ENCODE measurements at places on chromosomes 1 and 21.

DNA sequence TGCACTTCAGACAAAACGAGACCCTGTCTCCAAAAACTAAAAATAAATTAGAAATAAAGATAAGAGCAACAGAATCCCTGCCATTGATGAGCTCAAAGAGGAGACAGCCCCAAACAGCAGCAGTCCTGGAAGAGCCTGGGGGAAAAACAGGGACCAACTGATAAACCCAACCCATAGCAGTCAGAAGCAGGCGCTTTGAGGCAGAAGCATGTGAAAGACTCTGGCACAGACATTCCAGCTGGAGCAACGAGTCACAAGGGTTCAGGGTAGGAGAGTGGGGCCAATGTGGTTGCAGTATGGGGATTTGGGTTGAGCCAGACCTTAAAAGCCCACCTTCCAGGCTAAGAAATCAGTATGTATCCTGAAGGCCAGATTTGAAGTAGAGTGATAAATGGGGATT is 78.5 kb downstream of the MPZL1 start:
- no peak for DNase-seq

DNA sequence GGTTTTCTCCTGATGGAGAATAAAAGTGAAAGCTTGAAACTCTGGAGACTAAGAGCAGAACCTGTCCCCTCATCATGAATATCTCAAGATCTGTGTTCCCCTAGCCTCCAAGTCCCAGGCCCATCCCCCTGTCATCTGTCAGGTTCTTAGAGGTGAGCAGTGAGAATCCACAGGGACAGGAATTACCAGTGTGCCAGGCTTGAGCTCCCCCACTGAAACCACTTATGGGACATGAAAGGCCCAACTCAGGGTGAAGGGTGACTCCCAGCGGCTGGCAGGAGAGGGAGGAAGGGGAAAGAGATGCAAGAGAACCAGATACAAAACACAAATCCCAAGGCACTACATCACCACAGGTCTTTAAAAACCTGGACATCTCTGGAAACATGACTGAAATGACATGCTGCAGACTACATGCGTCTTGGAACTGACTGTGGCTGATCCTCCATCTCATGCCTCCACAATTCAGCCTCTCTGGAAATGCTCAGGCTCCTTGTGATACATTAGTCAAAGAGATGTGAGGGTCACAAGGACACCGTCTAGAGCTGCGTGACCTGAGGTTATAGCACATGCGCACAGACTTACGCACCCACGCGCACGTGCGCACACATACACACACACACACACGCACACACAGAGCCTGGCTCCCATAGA is 6.8 kb upstream of the LY9 start:
- no peak for DNase-seq

DNA sequence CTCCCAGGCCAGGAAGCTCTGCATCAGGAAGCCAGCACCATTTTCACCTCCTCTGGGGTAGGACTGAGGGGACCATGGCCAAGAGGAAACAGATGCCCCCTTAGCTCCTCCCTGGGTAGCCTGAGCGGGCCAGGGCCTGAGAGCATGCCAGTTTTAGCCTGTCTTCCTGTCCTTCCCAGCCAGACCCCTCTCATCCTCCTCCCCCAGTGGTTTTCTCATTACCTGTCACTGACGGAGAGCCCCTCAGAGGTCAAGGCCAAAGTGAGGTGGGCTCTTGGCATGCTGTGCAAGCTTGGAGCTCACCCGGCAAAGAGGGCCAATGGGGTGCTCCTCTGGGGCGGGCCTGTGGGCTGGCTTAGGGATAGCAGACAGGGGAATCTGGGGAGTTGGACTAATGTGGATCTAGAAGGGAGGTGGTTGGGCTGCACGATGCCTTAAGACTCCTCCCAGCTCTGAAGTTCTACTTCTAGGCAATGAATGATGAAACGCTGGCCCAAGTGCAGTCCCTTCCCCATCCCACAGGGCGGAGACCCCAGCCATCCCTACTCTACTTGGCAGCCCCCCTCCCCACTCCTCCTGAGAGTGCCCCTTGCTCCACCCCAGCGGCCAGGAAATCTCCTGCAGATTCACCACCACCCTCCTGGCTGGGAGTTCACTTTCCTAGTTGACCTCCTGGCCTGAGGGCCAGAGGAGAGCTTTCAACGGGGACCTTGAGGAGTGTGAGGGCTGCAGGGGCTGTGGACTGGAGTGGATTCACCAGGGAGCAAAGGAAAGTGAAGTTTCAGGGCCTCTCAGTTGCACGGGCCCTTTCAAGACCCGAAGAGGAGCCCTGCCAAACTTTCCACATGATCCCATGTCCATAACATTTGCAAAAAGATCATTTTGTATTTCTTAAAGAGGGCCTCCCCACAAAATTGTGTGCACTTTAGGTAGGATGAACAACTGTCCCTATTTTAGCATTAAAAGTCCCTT is 9.4 kb upstream of the LMNA start:
- DNase-seq = no peak

DNA sequence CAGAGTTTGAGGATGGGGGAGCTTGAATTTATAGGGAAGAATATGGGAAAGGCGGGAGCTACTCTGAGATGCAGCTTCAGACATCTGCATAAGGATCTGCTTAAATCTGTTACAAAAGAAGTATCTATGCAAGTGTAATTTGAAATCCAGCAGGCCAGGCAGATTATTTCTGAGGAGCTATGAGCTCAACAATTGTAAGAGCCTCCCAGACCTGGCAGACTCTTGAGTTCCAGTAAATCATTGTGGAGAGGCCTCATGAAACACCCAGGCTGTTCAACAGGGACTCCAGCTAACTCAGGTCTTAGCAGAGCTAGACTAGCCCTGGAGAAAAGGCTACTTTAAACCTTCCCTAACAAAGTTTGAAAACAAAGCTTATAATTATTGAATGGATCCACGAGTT is 647.5 kb upstream of the CHRM3 start:
- DNase-seq = no peak

DNA sequence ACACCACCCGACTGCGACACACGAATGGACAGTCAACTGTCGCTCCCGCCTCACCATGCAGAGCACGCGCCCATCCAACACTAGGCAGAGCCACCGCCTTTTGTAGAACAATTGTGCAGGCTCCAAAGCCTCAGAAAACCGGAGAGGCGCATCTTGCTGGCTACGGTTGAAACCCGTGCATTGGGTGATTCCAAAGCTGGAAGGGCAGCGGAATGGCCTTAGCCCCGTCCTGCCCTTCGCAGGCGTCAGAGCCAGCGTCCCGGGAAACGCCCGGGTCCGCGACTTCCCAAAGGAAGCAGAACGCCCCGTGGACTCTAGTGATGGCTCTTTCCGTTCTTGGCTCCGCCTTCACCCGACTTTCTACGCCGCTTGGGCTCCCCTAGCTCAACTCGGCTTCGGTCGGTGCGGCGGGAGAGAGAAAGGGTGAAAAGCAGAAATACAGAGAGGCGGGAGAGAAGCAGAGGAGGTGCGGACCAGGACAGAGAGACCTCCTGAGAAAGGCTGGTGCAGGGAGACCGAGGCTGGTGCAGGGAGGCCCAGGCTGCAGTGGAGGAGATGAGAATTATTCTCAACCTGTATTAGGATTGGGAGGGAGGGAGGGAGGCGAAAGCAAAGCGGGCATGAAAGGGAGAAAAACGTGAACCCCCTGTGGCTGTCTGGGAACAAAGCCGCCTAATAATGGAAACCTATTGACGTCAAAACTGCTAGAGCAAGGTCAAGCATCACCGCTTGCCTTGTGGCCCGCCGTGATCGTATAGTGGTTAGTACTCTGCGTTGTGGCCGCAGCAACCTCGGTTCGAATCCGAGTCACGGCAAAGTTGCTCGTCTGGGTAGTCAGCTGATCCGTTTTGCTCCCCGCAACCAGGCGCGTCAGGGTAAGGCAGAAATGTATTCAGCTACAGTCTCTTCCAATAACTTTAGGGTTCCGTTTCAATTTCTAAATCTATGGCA is 99.5 kb downstream of the PRKAB2 start:
- no peak for DNase-seq

GRCh38 chr1:14598498-14599182 is at the start of gene KAZN:
KAZN (plus strand) TSS chr1:14598685.
- no peak for DNase-seq

- no peak for DNase-seq
Observed at GRCh38 chr1:23148084-23148483, 20.6 kb downstream of the LUZP1 start.

- DNase-seq = peak; percentile 19
Observed at GRCh38 chr1:38605063-38605462, 254.5 kb downstream of the RRAGC start.

DNA sequence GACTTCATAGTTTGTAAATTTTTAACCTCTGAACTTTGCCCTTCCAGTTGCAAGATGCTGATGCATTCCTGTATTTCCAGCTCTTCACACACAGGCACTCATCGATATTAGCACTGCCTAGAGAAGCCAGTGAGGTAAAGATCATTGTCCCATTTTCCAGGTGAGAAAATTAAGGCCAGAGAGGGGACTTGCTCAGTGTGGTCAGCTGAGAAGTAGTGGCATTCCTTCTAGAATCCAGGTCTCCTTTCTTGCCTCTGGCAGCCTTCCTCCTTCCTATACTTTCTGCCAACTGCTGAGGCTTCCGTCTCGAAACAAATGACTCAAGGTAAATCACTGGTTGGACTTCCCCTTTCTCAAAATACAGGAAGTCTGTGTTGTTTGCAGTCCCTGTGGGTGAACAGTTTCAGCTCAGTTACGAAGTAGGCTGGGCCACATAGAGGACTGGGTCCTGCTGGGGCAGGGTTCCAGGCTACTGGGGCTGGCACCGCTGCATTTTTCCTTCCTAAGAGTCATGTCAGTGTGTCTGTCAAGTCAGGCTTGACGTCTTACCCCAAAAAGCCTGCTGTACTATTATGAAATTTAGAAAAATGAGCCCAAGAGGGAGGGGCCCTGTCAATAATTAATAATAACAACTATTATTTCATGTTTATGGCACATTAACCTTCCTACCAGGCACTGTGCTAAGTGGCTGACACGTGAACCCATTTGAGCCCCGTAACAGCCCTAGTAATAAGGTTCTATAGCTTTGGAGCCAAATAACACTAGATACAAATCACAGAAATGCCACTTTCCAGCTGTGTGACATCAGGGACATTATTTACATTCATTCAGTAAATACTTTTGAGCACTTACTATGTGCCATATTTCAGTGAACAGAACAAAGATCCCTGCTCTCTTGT is 16.6 kb upstream of the RNF19B start:
- peak; percentile 75 for DNase-seq

GRCh38 chr1:1292442-1292779 is 12.2 kb downstream of the SCNN1D start:
- no peak for DNase-seq

DNA sequence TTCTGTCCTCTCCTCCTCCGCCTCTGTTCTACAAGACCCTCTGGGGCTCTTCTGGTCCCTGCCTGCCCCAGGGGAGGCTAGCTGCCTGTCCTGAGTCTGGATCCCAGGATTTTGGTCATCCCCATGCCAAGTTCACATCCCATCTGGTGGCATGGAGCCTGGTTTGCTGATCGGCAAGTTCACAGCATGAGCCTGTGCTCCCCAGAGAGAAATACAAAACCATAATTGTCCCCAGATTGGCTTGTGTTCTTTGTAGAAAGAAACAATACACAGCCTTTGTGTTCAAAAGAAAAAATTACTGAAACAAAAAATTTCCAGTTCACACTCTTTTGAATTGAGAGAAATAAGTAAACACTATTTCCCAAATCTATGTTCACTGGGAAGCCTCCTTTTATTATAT is 149.4 kb upstream of the ZC3H12A start:
- DNase-seq = no peak

DNA sequence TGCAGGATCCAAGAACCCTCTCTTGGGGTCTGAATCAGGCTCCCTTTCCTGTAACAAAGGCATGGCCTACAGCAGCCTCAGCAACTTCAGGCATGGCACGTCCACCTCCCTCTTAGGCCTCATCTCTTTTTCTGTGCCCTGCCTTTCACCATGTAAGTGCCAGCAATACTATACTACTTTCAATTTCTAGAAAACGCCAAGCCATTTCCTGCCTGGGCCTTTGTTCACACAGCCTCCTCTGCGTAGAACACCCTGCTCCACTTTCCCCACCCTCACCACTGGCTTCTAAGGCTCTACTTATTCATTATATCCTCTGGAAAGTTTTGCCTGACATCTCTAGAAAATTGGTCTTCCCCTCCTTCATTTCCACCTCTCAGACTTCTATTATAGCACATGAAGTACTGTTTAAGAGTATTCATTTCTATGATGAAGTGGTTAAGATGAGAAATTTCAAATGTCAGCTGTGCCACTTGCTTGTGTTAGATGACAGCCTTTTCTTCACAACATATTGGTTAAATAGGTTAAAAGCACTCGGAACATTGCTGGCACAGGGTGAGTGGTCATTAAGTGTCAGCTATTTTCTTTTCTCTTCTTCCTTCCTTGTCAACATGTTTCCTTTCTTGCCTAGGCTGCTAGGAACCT is 41.6 kb upstream of the VWA5B1 start:
- no peak for DNase-seq

- no peak for DNase-seq
Observed at GRCh38 chr1:217026531-217026930, 303.3 kb upstream of the ESRRG start.

- no peak for DNase-seq
Observed at GRCh38 chr21:14842601-14843000, 222.2 kb downstream of the NRIP1 start.

- DNase-seq = no peak
Observed at GRCh38 chr1:219626865-219627264, 14.0 kb upstream of the ZC3H11B start.
